ENCODE measurements at places on chromosomes 16 and 17.
A peak's percentile ranks its signal among the peaks of the same experiment; 100 is the strongest.

DNA sequence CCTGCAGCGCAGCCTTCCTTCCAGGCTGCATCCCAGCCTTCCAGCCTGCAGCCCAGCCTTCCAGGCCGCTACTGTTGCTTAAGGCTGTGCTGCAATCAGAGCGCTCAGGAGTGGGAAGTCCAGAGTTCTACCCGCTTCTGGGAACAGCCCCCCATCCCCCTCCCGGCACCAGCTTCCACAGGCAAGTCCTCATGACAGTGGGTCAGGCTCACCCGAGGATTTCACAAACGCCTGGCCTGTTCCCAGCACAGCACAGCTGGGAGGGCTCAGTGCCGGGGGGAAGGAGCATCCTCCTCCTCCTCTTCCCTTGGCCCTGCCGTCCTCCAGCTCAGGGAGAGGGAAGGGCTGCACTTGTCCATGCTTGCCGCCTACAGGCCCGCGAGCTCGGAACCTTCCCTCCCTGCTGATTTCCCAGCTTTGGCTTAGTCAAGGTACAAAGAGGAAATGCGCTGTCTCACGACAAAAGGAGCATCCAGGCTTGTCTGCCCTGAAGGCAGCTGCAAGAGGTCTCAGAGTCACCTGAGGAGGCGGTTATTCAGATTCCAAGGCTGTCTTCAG is 8.3 kb downstream of the SOCS3 start:
- no peak for DNase-seq

DNA sequence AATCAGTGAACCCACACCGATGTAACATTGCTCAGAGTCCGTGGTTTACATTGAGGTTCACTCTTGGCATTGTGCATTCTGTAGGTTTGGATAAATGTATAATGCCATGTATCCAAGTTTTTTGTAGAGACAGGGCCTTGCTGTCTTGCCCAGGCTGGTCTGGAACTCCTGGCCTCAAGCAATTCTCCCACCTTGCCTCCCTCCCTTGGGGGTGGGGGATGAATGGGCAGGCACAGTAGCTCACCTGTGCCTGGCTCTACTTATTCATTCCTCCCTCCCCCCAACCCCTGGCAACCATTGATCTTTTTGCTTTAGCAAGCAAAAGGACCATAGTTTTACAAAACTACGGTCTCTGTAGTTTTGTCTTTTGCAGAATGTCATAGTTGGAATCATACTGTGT is 181.4 kb downstream of the SPECC1 start:
- DNase-seq: no peak

DNA sequence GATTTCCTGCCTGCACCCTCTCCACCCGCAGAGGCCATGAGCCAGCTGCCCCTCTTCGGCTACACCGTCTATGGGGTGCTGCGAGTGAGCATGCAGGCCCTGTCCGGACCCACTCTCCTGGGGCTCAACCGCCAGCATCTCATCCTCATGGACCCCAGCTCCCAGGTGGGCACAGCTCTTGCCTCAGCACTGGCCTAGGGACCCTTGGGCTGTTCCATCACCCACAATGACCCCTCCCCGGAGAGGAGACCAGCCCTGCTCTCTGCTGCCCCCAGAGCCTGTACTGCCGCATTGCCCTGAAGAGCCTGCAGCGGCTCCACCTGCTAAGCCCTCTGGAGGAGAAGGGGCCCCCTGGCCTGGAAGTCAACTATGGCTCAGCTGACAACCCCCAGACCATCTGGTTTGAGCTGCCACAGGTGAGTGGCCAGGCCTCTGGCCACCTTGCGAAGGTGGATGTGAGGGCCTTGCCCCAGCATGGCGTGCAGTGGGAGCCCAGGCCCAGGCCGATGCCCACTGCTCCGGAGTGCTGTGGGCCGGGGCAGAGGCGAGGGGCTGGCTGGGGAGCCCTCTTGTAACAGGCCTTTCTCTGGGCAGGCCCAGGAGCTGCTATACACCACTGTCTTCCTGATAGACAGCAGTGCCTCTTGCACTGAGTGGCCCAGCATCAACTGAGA is 7.3 kb upstream of the SMIM5 start:
- peak; percentile 77 for DNase-seq

DNA sequence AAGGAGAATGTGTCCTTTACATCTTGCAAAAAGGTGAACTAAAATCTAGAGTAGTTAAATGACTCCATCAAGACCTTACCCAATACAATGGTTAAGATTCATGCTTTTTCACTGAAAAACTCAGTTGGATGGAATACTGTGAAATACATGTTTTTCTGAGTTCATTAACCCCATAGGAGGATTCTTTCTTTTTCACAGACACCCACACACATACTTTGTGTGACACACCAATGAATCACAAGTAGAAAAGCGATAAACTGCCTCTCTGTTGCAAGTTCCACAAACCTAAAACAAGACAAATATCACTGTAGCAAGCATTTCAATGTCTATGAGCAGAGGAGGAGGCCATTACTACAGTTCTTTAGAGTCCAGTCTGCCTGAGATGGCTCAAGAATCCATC is 258.8 kb upstream of the CDH5 start:
- no peak for DNase-seq

GRCh38 chr17:79027925-79028491 is 4.0 kb downstream of the C1QTNF1 start:
- DNase-seq: no peak

Measured in GM20000 (cell line).